ENCODE measurements at places on chromosomes 7 and 10. TPM values are rescaled to one million over a fixed set of nuclear protein-coding genes. Genes with fewer than 3 reads are reported as not detected.

DNA sequence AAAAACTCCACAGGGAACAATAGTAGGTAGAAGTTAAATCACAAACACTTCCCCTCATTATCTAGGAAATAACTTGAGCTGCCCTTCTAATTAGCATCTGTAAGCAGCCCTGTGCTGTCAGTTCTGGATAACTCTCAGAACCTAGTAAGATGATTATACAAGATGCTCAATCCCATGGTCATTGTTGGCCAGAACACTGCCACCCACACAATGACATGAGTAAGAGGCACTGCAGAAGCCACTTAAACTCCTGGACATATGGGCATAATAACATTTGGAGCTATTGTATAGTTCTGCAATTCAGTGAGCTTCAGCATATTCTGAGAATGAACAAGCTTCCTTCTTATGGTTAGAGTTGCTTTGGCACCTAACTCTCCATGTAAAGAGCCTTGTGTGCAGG is 153.8 kb downstream of the PLPP4 start:
- DNase-seq = no peak

ZNF273 gene
- total RNA-seq = 6.2 TPM

TBXAS1 gene
- 33.0 TPM for total RNA-seq

DNA sequence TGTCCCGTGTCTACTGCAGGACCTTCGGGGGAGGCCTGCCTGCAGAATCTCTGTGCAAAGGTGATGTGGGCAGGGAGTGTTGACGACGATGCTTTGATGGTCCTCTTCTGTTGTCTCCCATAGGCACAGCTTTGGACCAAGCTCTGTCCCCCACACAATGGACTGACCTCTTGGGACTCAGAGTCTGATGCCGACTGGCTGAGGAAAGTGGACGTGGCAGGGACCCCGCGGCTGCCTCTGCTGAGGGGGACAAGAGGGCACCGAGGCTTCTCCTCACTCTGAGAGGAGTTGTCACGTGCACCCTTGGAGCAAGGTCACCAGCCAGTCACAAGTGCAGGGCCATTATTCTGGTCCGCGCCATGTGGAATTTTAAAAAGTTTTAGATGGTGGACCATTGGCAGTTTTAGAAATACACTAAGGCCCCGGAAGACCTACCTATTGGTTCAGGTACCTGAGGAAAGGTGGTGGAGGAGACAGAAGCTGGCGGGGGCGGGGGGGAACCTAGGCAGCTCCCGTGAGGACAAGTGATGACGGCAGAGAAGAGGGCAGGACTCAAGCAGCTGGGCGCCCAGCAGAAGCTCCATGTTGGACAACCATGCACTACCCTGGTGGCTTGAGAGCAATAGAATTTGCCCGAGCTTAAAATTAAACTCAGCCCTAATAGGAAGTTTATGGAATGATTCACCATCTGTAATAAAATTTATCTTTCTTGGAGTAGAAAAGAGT is 331.4 kb downstream of the PTPRN2 start:
- DNase-seq = no peak

- no peak for DNase-seq
Measured at GRCh38 chr10:27914888-27915287, 84.0 kb downstream of the ODAD2 start.

Measured in Calu3 (cell line).